ENCODE measurements at places on chromosomes 7 and 10.

GRCh38 chr7:81680120-81680519 is 89.7 kb downstream of the HGF start:
- DNase-seq: no peak

- no peak for DNase-seq
Observed at GRCh38 chr10:78902815-78903214, 166.0 kb upstream of the ZMIZ1 start.

DNA sequence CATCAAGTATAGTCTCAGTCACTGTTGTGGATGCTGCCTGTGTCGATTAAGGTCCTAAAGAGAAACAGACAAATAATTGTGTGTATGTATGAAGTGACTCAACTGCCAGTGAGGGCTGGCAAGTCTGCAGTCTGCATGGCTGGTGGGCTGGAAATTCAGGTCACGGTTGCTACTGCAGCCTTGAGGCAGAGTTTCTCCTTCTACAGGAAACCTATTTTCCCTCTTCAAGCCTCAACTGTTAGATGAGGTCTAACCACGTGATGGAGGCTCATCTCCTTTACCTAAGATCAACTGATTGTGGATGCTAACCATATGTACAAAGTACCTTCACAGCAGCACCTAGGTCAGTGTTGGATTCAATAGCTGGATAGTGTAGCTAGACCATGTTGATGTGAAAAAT is 29.9 kb downstream of the MBL2 start:
- no peak for DNase-seq

DNA sequence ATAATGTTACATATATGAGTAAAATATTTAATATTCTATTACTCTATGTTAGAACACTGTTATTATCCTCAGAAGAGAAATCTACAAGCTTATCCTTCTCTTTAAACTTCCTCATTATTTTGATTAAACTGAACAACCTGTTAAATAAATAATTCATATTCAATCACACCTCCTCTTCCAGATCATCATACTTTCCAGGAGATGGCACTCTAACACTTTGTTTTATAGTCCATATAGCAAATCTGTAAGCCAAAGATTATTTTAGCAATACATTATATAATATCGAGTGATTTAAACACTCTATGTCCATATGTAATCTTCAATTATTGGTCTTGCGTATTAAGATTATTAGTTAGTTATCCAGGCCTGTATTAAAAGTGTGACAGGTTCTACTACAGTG is 694.1 kb downstream of the ANKRD7 start:
- no peak for DNase-seq

DNA sequence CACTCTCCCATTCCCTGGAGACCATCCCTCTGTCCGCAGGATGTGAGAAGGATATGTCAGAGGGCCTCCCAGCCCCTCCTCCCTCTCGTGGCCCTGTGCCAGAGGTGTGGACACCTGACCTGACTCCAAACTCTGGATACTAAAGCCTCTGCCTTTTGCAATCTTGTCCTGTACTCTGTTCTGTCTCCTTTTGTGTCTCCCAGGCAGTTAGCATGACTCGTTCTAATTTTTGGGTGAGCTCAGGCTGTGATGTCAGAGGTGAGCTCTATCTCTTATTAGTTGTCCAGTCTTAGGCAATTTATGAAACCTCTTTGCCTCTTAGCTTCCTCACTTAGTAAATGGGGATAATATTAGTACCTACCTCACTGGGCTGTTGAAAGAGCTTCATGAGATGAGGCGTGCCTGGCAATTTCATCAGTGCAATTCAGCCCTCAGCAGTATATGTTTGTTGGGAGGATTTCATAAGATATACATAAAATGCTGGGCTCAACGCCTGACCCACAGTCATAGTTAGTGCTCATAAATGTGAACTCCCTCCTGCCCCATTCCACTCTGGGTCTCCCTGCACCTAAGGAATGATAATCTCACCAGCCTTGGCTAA is 10.9 kb downstream of the MARVELD1 start:
- DNase-seq: no peak

- no peak for DNase-seq
Observed at GRCh38 chr10:5038733-5039132, 35.1 kb upstream of the AKR1C2 start.

GRCh38 chr10:108975459-108976058 is 947.8 kb downstream of the XPNPEP1 start:
- no peak for DNase-seq

GRCh38 chr10:21083861-21084260 is 186.8 kb upstream of the NEBL start:
- DNase-seq: no peak

- DNase-seq: no peak
Observed at GRCh38 chr10:119245272-119245671, 37.9 kb downstream of the GRK5 start.

DNA sequence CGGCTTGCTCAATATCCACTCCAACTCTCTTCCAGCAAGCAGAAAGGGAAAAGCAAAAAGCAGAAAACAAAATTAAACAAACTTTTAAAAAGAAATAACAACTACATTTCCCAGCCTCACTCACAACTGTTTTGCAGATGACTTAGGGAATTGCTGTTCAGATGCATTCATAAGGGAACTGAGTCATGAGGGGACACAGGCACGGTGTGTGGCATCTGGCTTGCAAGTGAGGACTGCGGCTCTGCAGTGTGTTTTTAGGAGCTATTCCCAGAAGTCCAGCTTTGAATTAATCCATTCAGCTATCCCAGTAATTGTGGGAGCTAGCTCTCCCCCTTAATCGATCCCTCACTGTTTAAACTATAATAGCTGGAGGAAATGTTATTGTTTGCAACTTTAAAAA is 30.3 kb downstream of the PTN start:
- no peak for DNase-seq

DNA sequence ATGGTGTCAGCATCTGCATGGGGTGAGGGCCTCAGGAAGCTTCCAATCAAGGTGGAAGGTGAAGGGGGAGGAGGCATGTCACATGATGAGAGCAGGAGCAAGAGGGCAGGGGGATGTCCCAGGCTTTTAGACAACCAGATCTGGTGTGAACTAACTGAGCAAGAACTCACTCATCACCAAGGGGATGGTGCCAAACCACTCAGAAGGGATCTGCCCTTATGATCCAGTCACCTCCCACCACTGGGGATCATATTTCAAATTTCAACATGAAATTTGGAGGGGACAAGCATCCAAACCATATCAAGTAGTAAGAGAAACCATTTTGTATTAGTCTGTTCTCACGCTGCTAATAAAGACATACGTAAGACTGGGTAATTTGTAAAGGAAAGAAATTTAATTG is 33.6 kb downstream of the THNSL1 start:
- no peak for DNase-seq

DNA sequence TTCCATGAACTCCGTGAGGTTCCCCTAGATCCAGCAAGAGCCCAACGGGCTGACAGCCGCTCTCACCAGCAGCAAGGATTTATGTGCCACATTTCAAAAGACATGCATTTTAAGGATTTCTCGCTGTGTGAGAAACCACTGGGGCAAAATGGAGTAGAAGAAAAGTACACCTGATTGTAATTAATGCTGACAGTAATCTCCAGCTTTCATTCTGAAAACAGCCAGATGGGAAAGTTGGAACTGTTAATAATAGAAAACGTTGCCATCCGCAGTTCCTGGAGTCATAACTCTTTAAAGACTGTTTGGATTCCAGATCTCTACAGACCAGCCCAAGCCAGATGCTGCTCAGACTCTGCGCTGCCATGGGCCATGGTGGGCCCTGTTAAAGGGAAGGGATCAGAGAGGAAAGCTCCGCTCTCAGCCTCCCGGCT is 216.9 kb upstream of the GLI3 start:
- DNase-seq: no peak

GRCh38 chr10:27391325-27391724 is 112.8 kb upstream of the RAB18 start:
- DNase-seq: no peak

DNA sequence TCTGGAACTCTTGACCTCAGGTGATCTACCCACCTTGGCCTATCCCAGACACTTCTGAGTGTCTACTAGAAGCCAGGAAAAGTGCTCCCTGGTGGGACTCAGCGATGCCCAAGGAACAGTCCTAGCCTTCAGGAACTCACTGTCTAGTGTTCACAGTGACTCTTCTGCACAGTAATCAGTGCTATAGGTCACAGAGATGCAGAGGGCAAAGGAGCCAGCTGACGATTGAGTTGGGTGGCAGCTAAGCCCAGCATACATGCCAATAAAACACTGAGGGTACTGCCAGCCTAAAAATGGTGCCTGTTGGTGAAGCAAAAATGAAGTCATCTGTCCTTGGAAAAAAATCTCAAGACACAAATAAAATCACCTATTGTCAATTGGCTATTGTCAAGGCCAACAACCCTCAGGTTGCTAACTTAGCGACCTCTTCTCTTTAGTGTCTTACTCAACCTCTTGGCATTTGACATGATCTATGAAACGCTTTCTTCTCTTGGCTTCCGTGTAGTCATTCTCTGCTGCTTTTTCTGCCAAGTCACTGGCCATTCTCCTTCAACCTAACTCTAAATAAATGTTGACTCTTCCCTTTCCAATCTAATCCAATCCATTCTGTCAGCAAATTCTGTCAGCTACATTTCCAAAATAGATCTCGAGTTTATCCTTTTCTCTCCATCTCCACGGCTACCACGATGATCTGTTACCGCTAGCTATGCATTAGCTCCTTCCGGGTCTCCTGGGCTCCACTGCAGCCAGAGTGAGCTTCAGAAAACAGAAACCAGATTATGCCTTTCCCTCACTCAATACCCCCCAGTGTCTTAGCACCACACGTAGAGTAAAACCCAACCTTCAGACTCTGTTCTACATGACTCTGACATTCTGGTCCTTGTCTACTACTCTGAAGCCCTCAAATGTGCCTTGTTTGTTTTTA is 99.2 kb downstream of the ATXN7L1 start:
- DNase-seq: no peak

Measured in activated gamma-delta T cell treated with Interleukin-2 at 50 U/mL for 16 hours (primary cell).